ENCODE measurements at places on chromosomes 7 and 10.
A peak's percentile ranks its signal among the peaks of the same experiment; 100 is the strongest.

GRCh38 chr7:83468251-83468739 lies 180.6 kb downstream of the SEMA3E start:
- peak; percentile 59 for DNase-seq

- no peak for DNase-seq
Measured at GRCh38 chr7:39615350-39615975, 7.9 kb upstream of the RALA start.

GRCh38 chr10:95171336-95171735 lies 22.7 kb upstream of the ACSM6 start:
- no peak for DNase-seq

DNA sequence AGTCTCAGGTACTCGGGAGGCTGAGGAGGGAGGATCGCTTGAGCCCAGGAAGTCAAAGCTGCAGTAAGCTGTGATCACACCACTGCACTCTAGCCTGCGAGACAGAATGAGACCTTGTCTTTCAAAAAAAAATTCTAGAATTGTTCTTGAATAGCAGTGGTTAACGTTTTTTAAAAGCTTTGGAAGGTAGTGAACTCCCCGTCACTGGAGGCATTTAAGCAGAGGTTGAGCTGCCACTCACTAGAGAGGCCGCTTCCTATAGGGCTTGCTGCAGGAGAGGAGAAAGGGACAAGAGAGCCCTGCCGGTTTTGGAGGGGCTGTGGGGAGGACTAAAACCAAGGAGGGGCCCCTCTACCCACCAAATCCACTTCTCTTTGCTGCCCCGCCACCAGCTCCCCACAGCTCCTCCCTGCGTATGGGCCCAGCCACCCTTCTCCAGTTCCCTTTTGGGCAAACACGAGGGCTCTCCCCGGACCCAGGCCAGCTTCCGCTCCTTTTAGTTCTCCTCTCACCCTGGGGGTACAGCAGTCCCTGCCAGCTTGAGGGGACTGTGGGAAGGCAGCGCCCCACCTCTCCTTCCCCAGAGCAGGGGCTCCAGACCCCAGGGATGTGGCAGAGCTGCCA lies 86.9 kb upstream of the GTF2I start:
- DNase-seq = no peak

DNA sequence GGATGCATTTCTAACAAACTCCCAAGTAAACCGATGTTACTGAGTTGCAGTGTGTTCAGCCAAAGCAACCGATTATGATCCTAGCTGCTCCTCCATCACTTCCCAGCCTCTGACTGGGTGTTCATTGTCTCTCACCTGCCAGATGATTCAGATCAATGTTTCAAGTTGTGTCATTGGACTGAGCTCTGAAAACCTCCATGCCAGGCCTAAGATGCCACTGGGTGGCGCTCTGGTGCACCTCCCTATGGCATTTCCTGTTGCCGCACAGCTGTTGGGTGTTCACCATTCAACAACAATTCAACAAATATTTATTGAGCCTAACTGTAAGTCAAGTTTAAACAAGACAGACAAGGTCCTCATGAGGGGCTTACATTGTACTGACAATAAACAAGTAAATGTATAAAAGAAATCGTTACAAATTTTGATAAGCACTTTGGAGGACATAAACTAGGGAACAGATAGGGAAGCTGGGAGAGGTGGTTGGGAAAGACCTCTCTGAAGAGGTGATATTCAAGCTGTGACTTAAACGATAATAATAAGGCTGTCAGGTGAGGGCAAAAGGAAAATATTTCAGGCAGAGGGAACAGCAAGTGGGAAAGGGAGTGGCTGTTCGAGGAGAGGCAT lies 22.8 kb downstream of the RGR start:
- peak; percentile 67 for DNase-seq

GRCh38 chr7:43650457-43651052 lies 67.6 kb downstream of the STK17A start:
- no peak for DNase-seq

DNA sequence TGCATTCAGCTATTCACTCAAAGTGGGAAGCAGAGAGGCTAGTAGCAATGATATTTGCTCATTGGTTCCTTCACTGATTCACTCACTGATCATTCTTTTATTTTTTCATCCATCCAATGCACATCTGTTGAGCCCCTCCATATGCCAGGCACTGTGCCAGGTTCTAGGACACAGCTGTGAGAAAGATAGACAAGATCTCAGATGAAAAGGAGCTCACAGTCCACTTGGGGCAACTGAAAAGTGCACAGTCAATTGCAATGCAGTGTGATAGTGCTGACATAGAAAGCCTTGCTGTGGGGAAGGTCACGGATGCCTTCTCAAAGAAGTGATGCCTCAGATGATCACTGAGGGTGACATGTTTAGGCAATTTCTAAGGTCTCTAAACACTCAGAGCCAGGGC lies 262.3 kb downstream of the PTEN start:
- DNase-seq = no peak

DNA sequence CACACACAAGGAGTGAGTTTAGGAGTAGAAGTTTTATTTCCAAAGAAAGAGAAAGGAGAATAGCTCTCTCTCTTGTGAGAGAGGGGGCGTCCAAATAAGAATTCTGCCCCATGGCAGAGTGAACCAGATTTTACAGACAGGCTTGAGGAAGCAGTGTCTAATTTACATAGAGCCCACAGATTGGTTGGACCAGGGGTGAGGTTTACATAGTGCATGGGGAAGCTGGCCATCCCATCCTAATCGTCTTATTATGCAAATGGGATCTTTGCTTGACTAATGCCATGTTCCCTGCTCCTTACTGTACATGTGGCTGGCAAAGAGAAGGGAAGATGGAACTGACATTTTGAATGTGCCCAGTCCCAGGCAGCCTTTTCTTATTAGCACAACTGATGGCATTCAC lies 60.0 kb upstream of the ACSM6 start:
- DNase-seq = no peak

DNA sequence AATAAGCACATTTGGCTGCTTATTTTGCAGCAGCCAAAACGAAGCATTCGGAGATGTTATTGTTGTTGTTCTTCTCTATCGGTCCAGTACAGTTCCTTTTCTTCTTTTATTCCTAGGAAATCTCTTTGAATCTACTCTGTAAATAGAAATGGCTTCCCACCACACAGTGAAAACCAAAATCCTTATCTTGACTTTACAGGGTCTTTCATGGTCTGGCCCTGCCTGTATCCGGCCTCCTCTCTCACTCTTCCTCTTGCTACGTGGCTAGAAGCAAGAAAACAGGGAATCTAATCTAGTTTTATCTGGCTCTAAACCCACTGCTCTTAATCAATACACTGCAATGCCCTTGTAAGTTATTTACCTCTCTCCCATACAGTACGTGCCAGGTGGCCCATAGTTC lies 926.0 kb upstream of the C7orf33 start:
- no peak for DNase-seq

- DNase-seq = no peak
Measured at GRCh38 chr7:116279217-116279616, 68.9 kb downstream of the TES start.

DNA sequence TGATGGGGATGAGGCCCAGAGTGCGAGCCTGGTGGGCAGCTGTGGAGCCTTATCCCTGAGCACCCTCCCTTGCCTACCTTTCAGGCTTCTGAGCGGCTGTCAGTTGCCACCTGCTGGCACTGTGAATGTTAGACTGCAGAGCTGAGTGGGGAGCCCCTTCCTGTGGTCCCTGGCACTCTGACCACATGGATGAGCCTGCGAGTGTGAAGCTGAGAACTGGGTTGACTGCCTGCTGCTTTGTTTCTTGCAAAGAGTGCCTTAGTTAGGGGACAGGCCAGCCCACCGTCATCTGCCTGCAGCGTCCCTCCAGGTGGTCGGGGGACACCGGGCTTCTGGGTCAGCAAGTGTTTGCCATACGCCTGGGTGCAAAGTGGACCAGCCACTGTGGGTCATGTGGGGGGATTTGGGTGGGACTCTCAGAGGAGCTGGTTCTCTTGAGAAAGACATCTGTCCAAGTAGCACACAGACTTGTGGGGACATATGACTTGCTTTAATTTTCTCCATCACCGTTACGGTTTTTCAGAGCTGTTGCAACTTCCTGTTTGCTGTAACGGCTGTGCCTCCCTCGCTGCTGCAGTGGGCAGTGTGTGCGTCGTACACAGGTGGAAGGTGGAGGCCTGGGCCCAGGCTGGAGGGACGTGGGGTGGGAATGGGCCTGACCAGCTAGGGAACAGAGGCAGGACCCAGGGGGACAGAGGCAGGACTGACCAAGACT lies 13.7 kb downstream of the INPP5A start:
- DNase-seq = no peak

DNA sequence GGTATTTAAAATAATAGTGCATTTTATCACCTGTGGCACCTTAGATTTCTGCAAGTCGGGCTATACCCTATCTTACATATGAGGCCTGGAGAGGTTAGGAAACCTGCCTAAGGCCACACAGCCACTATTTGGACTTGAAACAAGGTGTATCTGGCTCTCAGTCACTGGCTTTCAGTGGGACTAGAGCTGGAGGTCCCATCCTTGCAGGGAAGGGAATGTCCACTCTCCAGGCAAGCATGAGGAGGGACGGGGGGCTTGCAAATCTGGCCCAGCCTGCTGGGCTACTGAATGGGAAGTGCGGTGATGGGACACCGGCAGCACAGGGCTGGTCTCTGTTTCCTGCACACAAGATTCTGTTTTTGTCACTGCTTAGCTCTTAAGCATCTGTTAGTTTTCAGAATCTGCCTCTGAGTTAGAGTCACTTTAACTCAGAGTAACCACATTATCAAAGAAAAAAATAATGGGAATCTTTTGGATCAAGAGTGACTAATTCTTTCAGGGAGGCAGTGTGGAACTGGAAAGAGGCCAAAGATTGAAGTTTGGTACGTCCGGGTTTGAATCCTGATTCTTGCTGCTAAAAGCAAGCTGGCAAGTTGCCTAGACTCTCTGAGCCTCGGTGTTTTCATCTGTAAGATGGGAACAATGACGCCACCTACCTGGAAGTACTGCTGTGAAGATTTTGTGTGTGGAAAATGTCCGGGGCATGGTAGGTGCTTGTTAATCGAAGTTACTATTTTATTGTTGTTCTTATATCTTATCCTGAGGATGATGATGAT lies 33.8 kb upstream of the HABP2 start:
- no peak for DNase-seq

DNA sequence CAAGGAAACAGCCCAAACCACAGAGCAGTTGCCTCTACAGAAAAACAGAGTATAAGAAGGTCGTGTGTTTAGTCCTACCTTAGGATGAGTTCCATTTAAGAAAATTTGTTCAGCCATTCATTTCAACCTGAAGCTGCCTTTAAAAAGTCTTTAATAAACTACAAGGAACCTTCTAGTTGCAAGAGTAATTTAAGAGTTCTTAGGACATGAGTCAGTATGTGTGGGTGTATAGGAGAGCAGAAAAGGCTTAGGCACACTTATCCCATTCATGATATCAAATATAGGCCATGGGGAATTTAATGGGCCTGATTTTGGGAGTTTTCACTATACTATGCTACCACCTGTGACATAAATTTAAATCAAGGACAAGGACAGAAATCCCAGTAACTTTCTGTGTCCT lies 496.8 kb downstream of the TFEC start:
- no peak for DNase-seq

GRCh38 chr7:44377681-44378421 lies 52.5 kb upstream of the CAMK2B start:
- DNase-seq = no peak

GRCh38 chr10:13686331-13686752 lies 99.6 kb downstream of the PRPF18 start:
- no peak for DNase-seq

DNA sequence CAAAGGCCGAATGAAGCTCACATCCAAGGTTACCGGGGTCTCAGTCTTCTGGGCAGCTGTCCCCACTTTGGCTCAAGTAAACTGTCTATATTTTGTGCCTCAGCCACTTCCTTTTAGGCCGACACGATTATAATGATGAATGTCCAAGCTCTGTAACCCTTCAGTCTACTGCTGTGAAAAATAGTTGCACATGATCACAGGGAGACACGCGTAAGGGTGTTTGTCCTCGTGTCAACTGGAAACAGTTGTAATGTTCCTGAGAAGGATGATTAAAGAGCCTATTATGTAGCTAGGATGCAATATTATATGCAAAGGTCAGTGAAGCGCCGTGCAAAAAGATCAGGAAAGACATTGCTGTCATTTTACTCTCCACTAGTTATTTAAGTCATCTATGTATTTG lies 559.9 kb downstream of the SDK1 start:
- no peak for DNase-seq

DNA sequence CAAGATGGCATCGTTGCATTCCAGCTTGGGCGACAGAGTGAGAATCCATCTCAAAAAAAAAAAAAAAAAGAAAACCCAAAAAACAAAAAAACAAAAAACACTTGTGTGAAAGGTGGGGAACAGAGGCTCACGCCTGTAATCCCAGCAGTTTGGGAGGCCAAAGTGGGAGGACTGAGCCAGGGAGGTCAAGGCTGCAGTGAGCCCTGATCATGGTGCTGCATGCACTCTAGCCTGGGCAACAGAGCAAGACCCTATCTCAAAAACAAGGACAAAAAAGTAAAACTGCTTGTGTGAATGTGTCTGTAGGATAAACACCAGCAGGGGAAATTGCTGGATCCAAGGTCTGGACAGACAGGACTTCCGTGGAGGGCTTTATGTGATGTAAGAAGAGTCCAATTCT lies 4.5 kb downstream of the PAOX start:
- DNase-seq = no peak

Measured in lower lobe of right lung (tissue), 2 donors.